Activated T-helper 2 cell treated with anti-CD3 and anti-CD28 coated beads, Interferon-gamma antibody, Interleukin-2, Interleukin-4, amounts not matched to agents 10 μg/mL and 5 μg/mL and 100 μg/mL, durations not matched to agents 14 hours and 24 hours and 36 hours (primary cell): ENCODE measurements at places on chromosomes 1 and 21. TPM values are rescaled to one million over a fixed set of nuclear protein-coding genes. Genes with fewer than 3 reads are reported as not detected.

The FCER1G gene
- 0.60 and 0.71 TPM in 2 replicates for total RNA-seq

The TESK2 gene
- 2.3 and 2.9 TPM in 2 replicates for total RNA-seq

GRCh38 chr1:11682799-11683198, 1.9 kb upstream of the MAD2L2 start:
- H3K4me1 ChIP-seq: peaks cover 9% of the 10 kb centered on the region
- H3K27ac ChIP-seq: no peak overlapping the region
- H3K4me3 ChIP-seq: no peak overlapping the region
- no peaks in the 10 kb centered on the region for H3K36me3 ChIP-seq
- H3K27me3 ChIP-seq: peaks cover 13% of the 10 kb centered on the region

DNA sequence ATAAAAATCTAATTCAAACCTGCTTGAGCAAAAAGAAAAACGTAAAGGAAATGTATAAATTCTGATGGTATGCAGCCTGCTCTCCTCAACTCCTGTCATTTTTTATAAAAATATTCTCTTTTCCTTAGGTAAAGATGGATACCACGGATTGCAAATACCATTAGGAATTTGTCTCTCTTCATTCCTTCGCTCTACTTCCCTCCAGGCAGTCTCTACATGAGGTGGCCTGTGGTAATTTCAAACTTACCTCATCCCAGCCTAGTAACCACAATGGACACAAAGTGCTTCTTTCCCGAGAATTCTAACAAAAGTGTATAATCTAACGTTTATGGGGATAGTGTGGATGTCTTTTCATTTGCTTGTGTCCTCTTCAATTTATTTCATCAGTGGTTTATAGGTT, 239.5 kb upstream of the LRRC7 start:
- H3K4me3 ChIP-seq: no peak overlapping the region
- H3K4me1 ChIP-seq: no peaks in the 10 kb centered on the region
- no peak overlapping the region for H3K27ac ChIP-seq
- H3K27me3 ChIP-seq: no peaks in the 10 kb centered on the region

- peaks cover 12% of the 10 kb centered on the region for H3K4me1 ChIP-seq
- no peaks in the 10 kb centered on the region for H3K27me3 ChIP-seq
- no peak overlapping the region for H3K4me3 ChIP-seq
- no peak overlapping the region for H3K27ac ChIP-seq
- peaks cover 64% of the 10 kb centered on the region for H3K36me3 ChIP-seq
- DNase-seq: no peak
Measured at GRCh38 chr1:197096137-197096536, 29.1 kb upstream of the F13B start.

- H3K27me3 ChIP-seq: peaks cover 15% of the 10 kb centered on the region
- DNase-seq: no peak
- H3K27ac ChIP-seq: no peak overlapping the region
- no peaks in the 10 kb centered on the region for H3K36me3 ChIP-seq
- no peak overlapping the region for H3K4me3 ChIP-seq
Measured at GRCh38 chr1:118136187-118136941, 48.7 kb downstream of the SPAG17 start.
